ENCODE measurements at places on chromosomes 2 and 18.

- H3K27ac ChIP-seq, result peak overlapping the region; percentile 13
- peak overlapping the region; percentile 67 for H3K4me3 ChIP-seq
- DNase-seq, result no peak
- H3K4me1 ChIP-seq, result peaks cover 42% of the 10 kb centered on the region
Measured at GRCh38 chr2:97871096-97871780, 124.5 kb downstream of the TMEM131 start.

DNA sequence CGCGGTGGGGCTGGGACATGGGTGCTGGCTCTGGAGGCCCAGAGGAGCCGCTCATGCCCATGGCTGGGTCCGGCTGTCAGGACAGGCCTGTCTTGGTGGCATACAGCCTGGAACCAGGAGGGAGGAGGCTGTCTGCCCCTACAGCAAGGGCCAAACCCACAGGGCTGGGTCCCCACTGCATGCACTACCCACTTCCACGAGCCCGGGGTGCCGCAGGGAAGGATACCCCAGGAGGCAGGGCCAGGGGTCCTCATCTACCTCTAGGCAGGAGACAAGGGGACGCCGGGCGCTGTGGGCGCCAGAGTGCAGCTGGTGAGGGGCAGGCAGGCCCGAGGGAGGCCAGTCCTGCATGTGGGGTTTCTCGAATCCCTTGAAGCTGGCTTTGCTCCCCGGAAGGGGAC is 95.1 kb upstream of the GPC1 start:
- H3K36me3 ChIP-seq, result peaks cover 4% of the 10 kb centered on the region
- peaks cover 7% of the 10 kb centered on the region for H3K4me1 ChIP-seq
- no peaks in the 10 kb centered on the region for H3K27me3 ChIP-seq
- H3K4me3 ChIP-seq, result no peak overlapping the region
- peak overlapping the region; percentile 81 for H3K27ac ChIP-seq

- no peaks in the 10 kb centered on the region for H3K27me3 ChIP-seq
- H3K27ac ChIP-seq, result no peak overlapping the region
- no peaks in the 10 kb centered on the region for H3K36me3 ChIP-seq
- no peak for DNase-seq
- no peak overlapping the region for H3K4me3 ChIP-seq
Measured at GRCh38 chr2:25954199-25954752, 28.0 kb downstream of the KIF3C start.

GRCh38 chr2:28356095-28356911 is 36.4 kb upstream of the FOSL2 start:
- H3K4me3 ChIP-seq, result no peak overlapping the region
- DNase-seq, result no peak
- no peaks in the 10 kb centered on the region for H3K27me3 ChIP-seq
- no peak overlapping the region for H3K27ac ChIP-seq
- no peaks in the 10 kb centered on the region for H3K36me3 ChIP-seq

GRCh38 chr2:170586571-170587095 is 128.5 kb upstream of the SP5 start:
- no peak for DNase-seq
- H3K36me3 ChIP-seq, result no peaks in the 10 kb centered on the region
- H3K27ac ChIP-seq, result no peak overlapping the region
- no peak overlapping the region for H3K4me3 ChIP-seq
- peaks cover 22% of the 10 kb centered on the region for H3K4me1 ChIP-seq
- H3K27me3 ChIP-seq, result no peaks in the 10 kb centered on the region

GRCh38 chr2:98917031-98917471 is 19.0 kb downstream of the CRACDL start:
- DNase-seq, result no peak
- no peak overlapping the region for H3K4me3 ChIP-seq
- no peaks in the 10 kb centered on the region for H3K4me1 ChIP-seq
- H3K27ac ChIP-seq, result no peak overlapping the region
- H3K36me3 ChIP-seq, result no peaks in the 10 kb centered on the region

DNA sequence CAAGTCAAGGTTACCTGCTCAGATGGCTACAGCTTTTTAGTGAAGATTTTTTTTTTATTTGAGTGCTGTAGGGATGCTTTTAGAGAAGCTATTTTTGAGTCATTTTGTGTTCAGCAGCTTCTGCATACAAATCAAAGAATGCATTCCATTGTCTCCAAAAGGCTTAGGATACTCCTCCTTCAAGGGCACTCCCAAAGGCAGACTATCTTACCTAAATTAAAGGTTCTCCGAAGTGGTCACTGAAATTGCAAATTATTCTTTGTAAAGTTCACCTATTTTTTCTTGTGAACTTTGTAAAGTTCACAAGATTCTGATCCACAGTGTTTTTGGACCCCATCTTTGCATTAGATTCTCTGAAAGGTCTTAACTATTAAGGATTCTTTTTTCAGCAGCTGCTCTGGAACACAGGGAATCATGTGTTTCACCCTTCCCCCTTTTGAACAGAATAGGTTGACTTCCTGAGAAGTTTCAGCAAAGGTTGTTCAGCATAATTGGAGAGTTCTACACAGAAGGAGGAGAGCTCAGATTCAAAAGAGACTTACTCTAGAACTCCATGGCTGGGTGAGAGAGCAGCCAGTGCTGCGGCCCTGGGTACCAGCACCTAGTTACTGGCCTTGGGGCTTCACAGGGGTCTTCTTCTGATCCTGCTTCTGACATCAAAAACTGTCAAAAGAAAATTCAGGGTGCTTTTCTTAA is 14.5 kb downstream of the CLIP4 start:
- peak overlapping the region; percentile 67 for H3K27ac ChIP-seq
- DNase-seq, result no peak
- no peaks in the 10 kb centered on the region for H3K27me3 ChIP-seq
- H3K4me1 ChIP-seq, result peaks cover 21% of the 10 kb centered on the region

GRCh38 chr2:65960953-65961352 is 474.0 kb upstream of the MEIS1 start:
- no peaks in the 10 kb centered on the region for H3K27me3 ChIP-seq
- peak overlapping the region; percentile 69 for H3K27ac ChIP-seq
- peaks cover under 1% of the 10 kb centered on the region for H3K36me3 ChIP-seq
- H3K4me3 ChIP-seq, result no peak overlapping the region
- peaks cover 7% of the 10 kb centered on the region for H3K4me1 ChIP-seq

DNA sequence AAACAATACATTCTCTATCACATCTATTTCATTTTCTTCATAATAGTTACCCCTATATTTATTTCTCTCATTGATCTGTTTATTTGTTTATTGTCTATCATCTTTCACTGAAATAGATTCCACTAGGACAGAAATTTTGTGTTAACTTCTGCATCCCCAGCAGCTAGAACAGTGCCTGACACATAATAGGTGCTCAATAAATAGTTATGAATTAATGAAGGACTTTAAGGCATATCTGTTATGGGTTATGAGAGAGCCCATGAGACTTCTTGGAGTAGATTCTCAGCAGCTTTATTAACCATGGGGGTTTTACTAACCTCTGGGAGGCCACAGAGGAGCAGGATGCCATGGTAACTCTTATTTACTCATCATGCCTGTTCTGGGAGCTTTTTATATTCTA is 144.6 kb downstream of the CDC42EP3 start:
- no peak overlapping the region for H3K27ac ChIP-seq
- no peak for DNase-seq
- H3K36me3 ChIP-seq, result no peaks in the 10 kb centered on the region
- H3K4me1 ChIP-seq, result peaks cover 5% of the 10 kb centered on the region

GRCh38 chr2:25494616-25495015 is 152.9 kb upstream of the DNMT3A start:
- no peaks in the 10 kb centered on the region for H3K27me3 ChIP-seq
- no peaks in the 10 kb centered on the region for H3K36me3 ChIP-seq
- no peak for DNase-seq
- H3K4me3 ChIP-seq, result no peak overlapping the region
- no peak overlapping the region for H3K27ac ChIP-seq
- H3K4me1 ChIP-seq, result peaks cover 5% of the 10 kb centered on the region

- DNase-seq, result no peak
- H3K4me3 ChIP-seq, result no peak overlapping the region
- peaks cover 8% of the 10 kb centered on the region for H3K4me1 ChIP-seq
- H3K27me3 ChIP-seq, result peaks cover 4% of the 10 kb centered on the region
- no peak overlapping the region for H3K27ac ChIP-seq
Measured at GRCh38 chr2:220931491-220931890, 640.6 kb downstream of the EPHA4 start.

- no peak overlapping the region for H3K27ac ChIP-seq
- no peaks in the 10 kb centered on the region for H3K4me1 ChIP-seq
- no peaks in the 10 kb centered on the region for H3K27me3 ChIP-seq
- no peak for DNase-seq
Measured at GRCh38 chr2:188865681-188866080, 108.5 kb upstream of the COL3A1 start.

- no peaks in the 10 kb centered on the region for H3K36me3 ChIP-seq
- H3K27me3 ChIP-seq, result peaks cover 21% of the 10 kb centered on the region
- DNase-seq, result no peak
- no peak overlapping the region for H3K4me3 ChIP-seq
- H3K27ac ChIP-seq, result no peak overlapping the region
Measured at GRCh38 chr2:46309052-46309953, 12.1 kb downstream of the EPAS1 start.

All from neural crest cell (in vitro differentiated cells).